Aorta (tissue), 5 donors: ENCODE measurements at places on chromosomes 4 and X.

DNA sequence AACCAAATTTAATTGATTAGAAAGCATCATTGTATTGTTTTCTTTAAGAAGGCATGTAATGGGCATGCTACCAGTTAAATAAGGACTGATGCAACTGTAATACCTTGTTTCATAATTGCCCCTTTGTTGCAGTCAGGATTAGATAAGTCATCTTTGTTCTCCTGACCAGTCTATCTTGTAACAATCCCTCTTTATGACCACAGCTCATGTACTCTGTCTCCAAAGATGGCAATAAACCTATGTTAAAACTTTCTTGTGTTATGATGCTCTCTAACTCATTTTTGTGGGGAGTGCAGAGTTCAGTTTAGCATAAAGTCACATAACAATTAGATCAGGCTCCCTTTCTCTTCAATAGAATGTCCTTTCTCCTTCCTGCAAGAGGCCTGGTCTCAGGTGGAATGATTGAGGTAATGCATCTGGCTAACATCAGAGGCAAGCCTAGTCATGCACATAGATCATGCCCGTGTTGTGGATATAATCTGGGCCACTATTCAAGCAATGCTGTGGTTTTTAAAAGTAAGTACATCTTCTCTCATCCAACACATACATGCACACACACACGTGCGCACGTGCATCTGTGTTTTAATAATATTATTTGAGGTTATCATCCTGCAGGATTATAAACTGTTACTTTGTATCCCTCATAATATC, 45.6 kb downstream of the TMEM154 start:
- DNase-seq = no peak

- DNase-seq = no peak
Observed at GRCh38 chrX:19839770-19840254, 47.6 kb downstream of the SH3KBP1 start.

DNA sequence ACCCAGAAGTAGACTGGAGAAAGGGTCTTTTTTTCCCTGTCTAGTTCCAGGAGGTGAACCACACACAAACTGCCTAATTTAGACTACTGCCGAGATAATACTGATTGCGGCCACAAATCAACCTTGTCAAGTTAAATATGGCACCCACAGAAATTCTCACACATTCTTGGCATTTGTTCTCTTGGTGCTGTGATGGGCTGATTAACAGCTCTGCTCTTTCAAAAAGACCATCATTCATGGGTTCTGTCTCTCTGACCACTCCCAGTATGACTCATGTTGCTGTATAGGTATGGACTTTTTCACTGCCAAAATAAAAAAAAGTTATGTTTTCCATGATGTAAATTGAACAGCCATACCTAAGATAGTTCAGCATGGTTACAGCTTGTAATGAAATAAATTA, 1003.5 kb upstream of the LCORL start:
- DNase-seq = no peak

DNA sequence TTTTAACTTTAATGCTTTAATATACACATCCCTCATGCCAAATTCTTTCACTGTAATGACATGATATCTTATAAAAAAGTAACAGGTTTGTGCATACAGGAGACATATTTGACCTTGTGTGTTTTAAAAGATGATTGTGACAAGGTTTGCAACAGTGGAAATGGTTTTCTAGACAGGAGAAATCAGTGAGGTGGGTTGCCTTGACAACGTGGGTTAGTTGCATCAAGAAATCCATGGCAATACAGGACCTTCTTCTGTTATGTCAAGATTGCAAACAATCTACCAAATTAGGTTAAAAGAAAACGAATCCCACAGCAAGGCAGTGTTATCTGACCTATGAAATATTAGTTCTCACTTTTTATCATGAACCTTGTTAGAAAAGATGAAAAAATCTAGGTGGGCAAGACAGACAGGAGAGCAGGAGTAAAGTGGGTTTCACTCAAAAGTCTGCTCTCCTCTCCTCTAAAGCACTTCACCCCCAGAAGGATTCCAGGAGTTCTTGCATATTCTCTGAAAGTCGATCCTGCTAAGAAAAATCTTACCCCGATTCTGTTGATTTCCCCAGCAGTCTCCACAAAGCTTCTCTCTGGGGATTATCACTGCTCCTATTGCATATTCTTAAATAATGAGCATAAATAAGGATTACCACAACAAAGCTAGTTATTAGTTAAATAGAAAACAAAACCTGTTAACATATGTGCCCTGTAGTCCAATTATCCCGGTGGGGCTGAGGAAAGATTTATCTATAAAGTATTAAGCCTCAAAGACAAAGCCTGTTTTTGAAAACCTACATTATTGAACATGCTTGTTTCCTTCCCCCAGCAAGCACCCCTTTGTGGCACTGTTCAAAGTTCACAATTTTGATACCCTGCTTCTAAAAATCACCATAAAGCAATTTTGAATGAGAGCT, 71.0 kb downstream of the TMA16 start:
- DNase-seq = no peak

DNA sequence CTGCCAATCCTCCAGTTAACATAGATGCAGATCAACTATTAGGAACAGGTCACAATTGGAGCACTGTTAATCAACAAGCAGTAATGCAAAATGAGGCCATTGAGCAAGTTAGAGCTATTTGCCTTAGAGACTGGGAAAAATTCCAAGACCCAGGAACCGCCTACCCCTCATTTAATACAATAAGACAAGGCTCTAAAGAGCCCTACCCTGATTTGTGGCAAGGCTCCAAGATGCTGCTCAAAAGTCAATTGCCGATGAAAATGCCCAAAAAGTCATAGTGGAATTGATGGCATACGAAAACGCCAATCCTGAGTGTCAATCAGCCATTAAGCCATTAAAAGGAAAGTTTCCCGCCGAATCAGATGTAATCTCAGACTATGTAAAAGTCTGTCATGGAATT, 20.5 kb upstream of the TRIM61 start:
- DNase-seq = no peak

DNA sequence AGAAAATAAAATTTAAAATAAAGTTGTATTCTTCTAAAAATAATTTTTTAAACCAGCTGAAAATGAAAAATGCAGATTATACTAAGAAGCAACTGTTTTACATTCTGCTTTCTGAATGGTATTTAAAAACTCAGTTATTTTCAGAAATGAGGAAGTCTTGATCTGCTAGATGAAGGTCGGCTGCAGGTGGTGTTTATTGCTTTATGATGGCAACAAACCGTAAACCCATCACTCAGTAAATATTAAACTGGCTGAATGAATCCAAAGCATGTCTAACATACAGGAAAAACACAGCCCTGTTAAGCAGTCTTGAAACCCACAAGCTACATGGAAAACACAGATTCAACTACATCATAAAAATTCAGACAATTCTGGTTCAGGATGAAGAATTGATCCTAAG, 29.3 kb downstream of the DYNLT3 start:
- no peak for DNase-seq

DNA sequence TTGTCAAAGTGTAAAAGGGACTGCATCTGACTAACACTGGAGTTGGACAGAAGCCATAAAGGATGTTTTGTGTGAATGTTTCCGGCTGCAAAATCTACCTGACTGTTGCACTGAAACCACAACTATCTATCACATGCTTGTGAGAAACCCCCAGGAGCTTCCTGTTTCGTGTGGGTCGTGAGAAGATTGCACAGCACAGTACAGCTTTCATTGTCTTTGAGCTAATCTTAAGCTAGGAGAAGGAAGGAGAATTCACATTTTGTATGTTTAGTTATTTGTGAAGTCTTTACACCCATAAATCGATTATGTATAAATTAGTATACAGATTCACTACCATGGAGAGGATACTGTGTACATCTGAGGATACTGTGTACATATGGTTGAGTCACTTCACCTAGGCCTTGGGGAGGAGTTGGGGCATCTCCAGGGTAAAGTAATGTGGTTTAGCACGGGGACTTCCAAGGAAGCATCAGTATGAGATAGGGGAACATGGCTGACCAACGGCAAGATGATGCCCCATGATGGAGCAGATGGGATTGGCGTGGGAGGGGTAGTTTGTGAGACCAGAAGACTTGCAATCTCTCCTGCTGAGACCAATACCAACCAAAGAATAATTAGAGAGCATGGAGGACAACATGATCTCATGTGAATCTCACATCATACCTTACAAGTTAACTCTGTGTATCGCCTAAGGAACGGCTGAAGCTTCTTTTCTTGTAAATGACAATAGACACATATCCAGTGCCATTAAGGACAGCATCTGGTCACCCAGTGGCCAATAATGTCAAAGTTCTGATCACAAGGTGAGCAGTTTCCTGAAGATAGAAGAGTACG, 43.1 kb upstream of the FAM9C start:
- DNase-seq = no peak

- no peak for DNase-seq
Observed at GRCh38 chrX:53421772-53422085, 725 bp downstream of the SMC1A start.

- no peak for DNase-seq
Observed at GRCh38 chr4:82247629-82248028, 126.2 kb downstream of the HNRNPD start.

DNA sequence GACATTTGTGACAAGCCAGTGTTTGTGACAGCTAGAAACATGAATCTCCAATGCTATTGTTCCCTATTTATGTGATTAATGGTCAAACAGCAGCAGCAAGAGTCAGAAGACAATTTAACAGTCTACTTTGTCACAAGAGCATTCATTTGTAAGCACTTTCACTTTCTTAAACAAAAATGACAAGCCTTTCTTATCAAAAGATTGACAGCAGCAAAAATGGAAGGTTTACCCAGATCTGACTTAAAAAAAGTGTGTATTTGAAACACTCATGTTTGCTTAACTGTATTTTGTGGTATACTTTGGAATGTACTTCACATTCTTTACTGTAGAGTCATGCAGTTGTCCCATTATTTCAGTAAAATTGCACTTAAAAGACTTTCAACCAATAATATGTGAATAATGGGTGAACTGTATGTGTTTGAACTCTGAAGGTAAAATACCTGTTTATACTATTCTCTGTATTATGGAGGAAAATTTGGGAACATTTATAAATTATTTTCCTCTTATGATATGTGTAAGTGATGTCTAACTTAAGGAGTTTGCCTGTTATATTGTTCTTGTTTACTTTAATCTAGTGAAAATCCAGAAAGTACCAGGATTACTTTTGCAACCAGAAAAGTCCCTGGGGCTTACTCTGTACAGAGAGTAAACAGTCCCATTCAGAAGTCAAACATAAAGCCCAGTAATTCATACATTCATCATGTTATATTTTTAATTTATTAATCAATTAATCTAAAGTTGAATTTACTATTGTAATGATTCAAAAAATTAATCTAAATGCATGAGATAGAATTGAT, 314.9 kb upstream of the TRAM1L1 start:
- no peak for DNase-seq

DNA sequence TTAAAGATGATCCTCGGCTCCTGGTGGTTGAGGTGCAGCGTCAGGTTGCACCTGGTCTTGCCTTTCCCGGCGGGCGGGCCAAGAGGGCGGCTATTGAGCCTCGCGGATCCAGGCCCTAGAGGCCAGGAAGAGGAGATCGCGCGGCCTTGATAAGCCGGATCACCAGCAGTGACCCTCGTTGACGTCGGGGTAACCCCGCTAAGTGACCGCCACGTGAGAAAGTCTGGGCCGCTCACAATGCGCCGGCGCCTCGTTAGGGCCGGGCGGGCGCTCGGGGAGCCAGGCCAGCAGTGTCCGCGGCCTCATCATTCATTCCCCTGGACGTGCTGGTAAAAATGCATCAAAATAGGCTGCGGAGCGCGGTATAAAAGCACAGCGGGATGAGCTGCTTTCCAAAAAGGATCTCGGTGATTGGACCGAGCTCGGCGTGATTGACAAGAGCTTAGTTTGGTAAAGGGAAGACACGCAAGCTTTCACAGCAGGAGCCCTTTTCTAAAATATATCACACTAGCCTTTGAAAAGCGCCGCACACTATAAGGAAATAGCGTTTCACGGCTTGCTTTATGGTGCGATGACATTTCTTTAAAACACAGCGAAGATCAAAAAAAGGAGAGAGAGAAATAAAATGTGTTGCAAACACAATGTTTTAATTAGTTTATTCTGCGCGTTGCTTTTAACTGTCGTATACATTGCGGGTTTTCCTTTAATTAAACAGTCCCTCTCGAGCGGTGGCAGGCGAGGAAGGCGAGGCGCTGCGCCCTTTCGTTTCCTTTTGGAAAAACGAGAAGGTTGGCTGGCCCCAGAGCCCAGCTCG, 15.9 kb upstream of the ZIC3 start:
- no peak for DNase-seq

GRCh38 chr4:32658019-32658418, 1937.8 kb downstream of the PCDH7 start:
- no peak for DNase-seq

- no peak for DNase-seq
Observed at GRCh38 chr4:8202108-8203051, 3.3 kb downstream of the SH3TC1 start.
